Tibial nerve (tissue), 4 donors: ENCODE measurements at places on chromosomes 11 and 22. TPM values are rescaled to one million over a fixed set of nuclear protein-coding genes. Genes with fewer than 3 reads are reported as not detected.

DNA sequence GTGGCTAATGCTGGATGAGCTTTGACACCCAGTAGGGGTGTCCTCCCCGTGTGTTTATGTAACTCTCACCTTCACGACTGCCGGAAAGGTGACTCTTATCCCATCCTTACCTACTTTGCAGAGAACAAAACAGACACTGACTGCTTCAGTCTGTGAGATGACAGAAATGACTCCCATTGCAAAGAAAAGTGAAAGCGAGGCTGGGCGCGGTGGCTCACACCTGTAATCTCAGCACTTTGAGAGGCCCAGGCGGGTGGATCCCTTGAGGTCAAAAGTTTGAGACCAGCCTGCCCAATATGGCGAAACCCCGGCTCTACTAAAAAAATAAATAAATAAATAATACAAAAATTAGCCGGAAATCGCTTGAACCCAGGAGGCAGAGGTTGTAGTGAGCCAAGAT, 106.4 kb upstream of the ANO1 start:
- DNase-seq, result no peak

- DNase-seq, result peak; percentile 31
Observed at GRCh38 chr11:83033972-83034672, 37.6 kb downstream of the RAB30 start.

DNA sequence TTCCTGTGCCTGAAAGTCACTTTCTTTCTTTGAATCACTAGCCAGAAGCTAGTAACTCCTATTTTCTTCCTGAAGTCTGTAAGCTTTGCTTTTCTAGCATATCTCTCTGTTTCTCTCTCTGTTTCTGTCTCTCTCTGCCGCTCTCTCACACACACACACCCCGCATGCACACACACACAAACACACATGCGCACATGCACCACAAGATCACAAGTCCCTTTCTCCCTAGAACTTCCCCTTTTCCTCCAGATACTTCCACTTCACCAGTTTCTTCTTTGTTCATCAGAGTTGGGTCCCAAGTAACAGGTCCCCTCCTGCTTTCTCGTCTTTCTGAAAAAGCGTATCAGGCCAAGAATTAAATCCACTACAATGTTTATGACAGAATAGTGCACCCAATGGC, 148.5 kb upstream of the HSD17B12 start:
- DNase-seq, result no peak

DNA sequence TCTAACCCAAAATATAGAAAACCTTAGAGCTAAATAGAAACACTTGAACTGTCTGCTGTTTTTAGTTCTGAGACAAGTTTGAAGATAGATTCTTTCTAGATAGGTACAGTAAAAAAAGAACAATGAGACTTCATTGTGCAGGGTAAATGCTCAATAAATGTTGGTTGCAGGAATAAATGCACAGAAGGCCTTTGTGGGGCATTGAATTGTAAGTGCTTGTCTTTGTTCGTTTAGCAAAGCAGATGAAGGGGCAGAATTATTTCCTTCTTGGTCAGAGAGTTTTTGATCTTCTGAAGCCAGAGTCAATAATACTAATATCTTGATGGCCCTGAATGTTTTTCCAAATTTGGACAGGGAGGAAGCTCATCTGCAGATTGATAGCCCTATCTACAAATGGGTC, 340.4 kb downstream of the OPCML start:
- no peak for DNase-seq

DNA sequence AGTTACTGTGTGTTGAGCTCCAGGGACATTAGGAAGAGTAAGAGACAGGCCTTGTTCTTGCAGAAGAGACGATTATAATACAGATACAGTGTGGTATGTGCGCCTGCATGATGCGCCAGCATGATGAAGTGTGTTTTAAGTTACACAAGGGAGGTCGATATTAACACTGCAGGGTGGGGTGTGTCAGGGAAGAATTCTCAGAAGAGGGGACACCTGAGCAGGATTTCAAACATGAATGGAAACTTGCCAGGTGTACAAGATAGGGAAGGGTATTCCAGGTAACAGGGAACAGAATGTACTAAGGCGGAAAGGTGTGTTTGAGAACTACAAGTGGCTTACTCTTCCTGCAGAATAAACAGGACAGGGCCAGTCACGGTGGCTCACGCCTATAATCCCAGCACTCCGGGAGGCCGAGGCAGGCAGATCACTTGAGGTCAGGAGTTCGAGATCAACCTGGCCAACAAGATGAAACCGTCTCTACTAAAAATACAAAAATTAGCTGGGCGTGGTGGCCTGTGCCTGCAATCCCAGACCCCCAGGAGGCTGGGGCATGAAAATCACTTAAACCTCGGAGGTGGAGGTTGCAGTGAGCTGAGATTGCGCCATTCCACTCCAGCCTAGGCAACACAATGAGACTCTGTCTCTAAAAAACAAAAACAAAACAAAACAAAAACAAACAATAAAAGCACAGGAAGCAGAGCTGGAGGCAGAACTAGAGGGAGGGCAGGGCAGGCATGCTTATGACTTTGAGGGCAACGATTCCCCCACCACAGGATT, 59.0 kb downstream of the SYN3 start:
- DNase-seq, result no peak

DNA sequence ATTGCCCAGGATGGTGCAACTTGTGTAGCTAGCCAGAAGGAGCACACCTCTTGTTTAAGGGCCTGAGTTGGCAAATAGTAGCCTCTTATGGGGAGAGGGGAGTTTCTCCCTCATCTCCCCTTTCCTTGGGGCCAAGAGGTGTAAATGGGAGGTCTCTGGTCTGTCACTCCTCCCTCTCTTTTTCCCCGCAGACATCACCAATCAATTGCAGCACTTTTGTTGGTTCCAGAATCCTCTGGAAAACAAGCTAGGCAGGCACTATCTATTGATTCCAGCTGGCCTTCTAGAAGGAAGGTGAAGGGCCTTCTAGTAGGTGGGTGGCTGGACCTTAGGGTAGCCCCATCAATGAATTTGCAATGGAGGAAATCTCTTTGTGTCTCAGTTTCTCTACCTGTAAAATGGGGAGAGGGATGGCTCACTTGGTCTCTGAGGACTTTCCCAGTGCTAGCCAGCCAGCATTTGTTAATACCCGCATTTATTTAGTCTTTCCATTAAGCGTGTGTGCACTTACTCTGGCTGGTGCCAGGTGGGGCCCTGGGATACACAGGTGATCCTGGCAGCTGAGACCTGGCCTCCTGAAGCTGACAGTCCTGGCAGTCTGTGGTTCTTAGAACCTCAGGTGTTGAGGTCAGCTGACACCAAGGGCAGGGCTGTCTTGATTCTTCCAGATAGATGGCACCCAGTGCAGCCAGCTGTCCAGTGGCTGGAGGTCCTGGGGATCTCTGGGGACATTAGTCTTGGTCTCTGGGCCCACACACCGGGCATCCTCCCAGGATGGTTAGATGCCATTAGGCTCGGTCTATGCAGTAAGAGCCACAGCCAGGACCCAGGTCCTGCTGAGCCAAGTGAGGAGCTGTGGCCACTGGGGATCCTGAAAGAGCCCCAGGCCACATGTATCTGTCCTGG, 51.7 kb downstream of the TSPAN18 start:
- no peak for DNase-seq

DNA sequence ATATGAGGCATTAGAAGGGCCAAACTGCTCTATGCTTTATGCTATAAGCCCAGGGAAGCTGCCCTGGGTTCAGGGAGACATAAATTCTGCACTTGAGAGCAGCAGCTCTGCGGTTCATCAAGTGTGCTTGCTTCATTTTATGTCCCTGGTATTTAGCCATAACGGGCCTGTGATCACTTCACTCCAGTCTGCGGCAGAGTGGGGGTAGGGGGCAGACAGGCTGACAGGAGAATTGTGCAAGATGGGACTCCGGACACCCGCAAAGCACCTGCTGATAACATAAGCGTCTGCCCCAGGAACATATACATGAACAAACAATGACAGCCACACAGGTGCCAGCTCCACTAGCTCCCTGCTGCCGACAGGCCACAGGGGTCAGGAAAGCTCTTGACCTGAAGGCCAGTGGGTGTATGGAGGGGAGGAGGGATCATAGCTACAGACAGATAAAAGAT, 56.1 kb downstream of the SMCO4 start:
- no peak for DNase-seq

Gene FADS3
- 327 TPM for total RNA-seq

Gene MMP26
- not detected for total RNA-seq

Gene DCDC1
- total RNA-seq, result 2.5 TPM

Gene SLC6A5
- not detected for total RNA-seq
